ENCODE measurements at places on chromosomes 5 and 9. TPM values are rescaled to one million over a fixed set of nuclear protein-coding genes. Genes with fewer than 3 reads are reported as not detected.

Gene KIF2A
- total RNA-seq: 57.7 TPM

Gene SLC45A2
- total RNA-seq: not detected

Gene RANBP17
- total RNA-seq: 13.6 TPM

Gene IL7R
- 1.2 TPM for total RNA-seq

Gene SPINK6
- total RNA-seq: not detected
